Smooth muscle cell of the pulmonary artery (primary cell): ENCODE measurements at places on chromosomes 4 and X. TPM values are rescaled to one million over a fixed set of nuclear protein-coding genes. Genes with fewer than 3 reads are reported as not detected.

The CXorf49 gene
- not detected in 2 replicates for total RNA-seq

The HMX1 gene
- not detected in 2 replicates for total RNA-seq

The KLF8 gene
- 2.2 and 4.9 TPM in 2 replicates for total RNA-seq

The GYG2 gene
- 0.86 and 1.6 TPM in 2 replicates for total RNA-seq

The RIPPLY1 gene
- total RNA-seq = not detected in 2 replicates

The SSX5 gene
- not detected in 2 replicates for total RNA-seq

The NAT8L gene
- 0.13 and 0.76 TPM in 2 replicates for total RNA-seq

The LRP2BP gene
- 0.65 and 0.76 TPM in 2 replicates for total RNA-seq

The HERC6 gene
- total RNA-seq = 8.1 and 8.7 TPM in 2 replicates

The GPR34 gene
- total RNA-seq = 0.07 TPM in 1 of 2 replicates, not detected in the other

The FOXR2 gene
- not detected in 2 replicates for total RNA-seq

The STOX2 gene
- total RNA-seq = 1.1 and 1.2 TPM in 2 replicates

The GC gene
- total RNA-seq = not detected in 2 replicates

The CPE gene
- 101 and 123 TPM in 2 replicates for total RNA-seq

The IL13RA2 gene
- total RNA-seq = 102 and 123 TPM in 2 replicates

The TRAM1L1 gene
- 0.59 and 1.8 TPM in 2 replicates for total RNA-seq

The CSAG1 gene
- total RNA-seq = not detected in 2 replicates

The SEL1L3 gene
- total RNA-seq = 116 and 206 TPM in 2 replicates

The GPC4 gene
- total RNA-seq = 0.89 and 3.5 TPM in 2 replicates

The ABCG2 gene
- total RNA-seq = 1.2 and 7.2 TPM in 2 replicates

The ERAS gene
- 0.13 TPM in 1 of 2 replicates, not detected in the other for total RNA-seq

The SPANXN2 gene
- total RNA-seq = not detected in 2 replicates

The ADGRL3 gene
- 0.56 and 7.9 TPM in 2 replicates for total RNA-seq

The CT83 gene
- not detected in 2 replicates for total RNA-seq

The NXF2B gene
- total RNA-seq = not detected in 2 replicates

The TRIM60 gene
- total RNA-seq = not detected in 2 replicates

The CSN1S1 gene
- not detected in 2 replicates for total RNA-seq

The USP26 gene
- total RNA-seq = not detected in 2 replicates
